ENCODE measurements at places on chromosomes 6 and 20.

GRCh38 chr6:132205946-132206345 is 195.3 kb downstream of the MOXD1 start:
- no peak for DNase-seq

DNA sequence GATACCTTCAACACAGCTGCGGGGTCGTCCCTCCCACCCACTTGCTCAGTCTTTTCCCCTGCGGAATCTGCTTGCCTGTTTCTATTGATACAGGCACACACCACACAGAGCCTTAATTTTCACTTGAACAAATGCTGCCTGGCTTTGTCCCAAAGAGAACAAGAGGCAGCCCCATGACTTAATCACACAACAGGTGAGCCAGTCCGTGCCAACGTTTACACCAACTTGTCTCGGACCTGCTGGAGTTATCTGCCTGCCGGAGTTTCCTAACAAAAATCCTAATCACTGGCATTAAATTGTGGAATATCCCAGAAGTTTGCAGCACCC is 186.8 kb upstream of the RREB1 start:
- no peak for DNase-seq

DNA sequence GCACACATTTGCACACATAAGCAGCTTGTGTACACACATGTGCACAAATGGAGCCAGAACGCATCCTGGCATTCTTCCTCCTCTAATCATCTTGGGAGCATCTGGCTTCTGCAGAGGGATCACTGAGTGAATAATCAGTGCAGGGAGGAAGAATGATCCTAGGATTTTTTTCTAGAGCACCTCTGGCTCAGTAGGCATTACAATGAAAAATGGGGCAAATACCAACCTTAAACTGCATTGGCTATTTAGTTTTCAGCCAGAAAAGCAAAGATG is 205.7 kb upstream of the TCF21 start:
- no peak for DNase-seq

DNA sequence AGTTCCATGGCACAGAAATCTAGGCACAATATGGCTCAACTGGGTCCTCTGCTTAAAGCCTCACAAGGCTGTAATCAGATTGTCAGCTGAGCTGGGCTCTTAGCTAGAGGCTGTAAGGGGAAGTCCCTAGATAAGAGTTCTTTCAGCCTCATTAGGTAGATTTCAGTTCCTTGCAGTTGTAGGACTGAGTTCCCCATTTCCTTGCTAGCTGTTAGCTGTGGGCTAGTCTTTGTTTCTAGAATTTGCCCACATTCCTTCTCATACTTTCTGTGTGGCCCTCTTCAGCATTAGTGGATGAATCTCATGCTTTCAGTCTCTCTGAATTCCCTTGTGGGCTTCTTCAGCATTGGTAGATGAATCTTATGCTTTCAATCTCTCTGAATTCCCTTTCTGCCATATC is 71.0 kb upstream of the MRAP2 start:
- no peak for DNase-seq

Data from NCI-H1694 (cell line).